Stimulated activated CD8-positive, alpha-beta memory T cell treated with anti-CD3 and anti-CD28 coated beads, Interleukin-4, amount 100 ng/mL, for 4 hours (primary cell): ENCODE measurements at places on chromosomes 3 and 15.

GRCh38 chr15:69469467-69470201, 17.0 kb downstream of the RPLP1 start:
- DNase-seq: no peak

GRCh38 chr15:64235552-64235951, 72.7 kb upstream of the PPIB start:
- DNase-seq: no peak

DNA sequence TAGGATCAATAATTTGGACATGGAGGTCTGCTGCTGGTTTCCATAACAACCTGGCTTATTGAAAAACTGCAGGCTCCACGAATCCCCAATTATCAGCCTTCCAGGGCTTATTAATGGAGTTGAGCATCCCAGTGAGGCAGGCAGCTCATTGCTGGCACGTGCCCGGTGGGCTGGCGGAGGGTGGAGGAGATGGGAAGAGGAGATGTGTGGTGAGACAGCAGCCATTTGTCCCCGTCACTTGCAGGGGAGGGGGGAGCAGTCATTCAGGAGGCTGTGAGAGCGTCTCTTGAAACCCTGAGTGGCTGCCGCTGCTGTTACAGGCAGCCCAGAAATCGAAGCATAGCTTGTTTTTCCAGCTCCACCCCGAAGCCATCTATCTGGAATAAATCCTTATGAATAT, 70.6 kb downstream of the GAP43 start:
- no peak for DNase-seq

DNA sequence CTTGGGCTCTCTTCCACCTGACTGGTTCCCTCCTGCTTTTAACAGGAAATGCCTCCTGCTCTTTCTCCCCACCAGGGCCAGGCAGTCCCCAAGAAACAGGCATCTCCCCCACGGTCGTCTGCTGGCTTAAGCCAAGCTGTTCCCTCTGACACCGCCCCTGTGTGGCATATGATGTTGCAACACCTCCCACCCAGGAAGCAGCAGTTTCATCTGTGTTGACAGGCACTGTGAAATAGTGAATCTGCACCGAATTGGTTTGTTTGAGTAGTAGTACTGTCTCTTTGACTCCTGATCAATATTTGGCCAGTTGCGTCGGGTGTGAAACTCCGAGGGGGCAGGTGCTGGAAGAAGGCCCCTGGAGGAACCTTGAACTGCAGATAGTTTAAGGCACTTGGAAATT, 188.8 kb downstream of the FEZF2 start:
- DNase-seq: no peak

DNA sequence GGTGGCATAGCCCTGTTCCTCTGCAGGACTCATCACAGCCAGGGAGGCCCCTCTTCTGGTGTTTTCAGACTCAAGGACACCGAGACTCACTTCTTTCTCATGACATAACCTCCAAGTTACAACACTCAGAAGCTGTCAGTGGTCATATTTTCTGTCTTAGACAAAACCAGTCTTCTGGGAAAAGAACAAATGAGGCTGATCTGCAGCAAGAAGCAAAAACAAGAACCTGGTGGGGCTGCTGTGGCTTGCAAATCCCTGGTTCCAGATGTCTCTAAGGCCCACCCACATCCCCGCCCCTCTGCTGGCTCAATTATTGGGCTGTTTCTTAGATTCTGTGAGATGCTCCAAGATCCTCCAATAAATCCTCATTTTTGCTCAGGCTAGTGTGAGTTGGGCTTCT, 16.6 kb upstream of the LOXL1 start:
- no peak for DNase-seq

- DNase-seq: no peak
Observed at GRCh38 chr3:31096661-31097395, 202.4 kb upstream of the GADL1 start.

GRCh38 chr3:44016818-44017217, 224.9 kb upstream of the TOPAZ1 start:
- no peak for DNase-seq

DNA sequence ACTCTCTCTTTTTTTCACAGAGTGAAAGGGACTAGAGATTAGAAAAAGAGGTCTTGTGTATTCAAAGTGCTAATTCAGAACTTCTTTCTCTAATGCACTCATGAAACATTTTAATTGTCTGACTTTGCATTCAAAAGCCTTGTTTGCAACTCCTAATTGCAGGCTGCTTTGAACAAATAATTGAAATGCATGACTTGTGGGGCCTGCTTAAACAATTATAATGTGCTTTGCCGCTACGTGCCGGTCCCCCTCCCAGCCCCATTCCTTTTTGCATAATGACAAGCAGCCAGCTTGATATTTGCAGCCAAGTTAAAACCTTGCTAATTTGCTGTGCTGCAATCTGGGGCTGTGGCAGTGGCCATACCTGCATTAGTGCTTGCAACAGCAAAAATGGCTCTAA, 114.5 kb downstream of the FOXB1 start:
- DNase-seq: no peak
